ENCODE measurements at places on chromosomes 16 and 17.

DNA sequence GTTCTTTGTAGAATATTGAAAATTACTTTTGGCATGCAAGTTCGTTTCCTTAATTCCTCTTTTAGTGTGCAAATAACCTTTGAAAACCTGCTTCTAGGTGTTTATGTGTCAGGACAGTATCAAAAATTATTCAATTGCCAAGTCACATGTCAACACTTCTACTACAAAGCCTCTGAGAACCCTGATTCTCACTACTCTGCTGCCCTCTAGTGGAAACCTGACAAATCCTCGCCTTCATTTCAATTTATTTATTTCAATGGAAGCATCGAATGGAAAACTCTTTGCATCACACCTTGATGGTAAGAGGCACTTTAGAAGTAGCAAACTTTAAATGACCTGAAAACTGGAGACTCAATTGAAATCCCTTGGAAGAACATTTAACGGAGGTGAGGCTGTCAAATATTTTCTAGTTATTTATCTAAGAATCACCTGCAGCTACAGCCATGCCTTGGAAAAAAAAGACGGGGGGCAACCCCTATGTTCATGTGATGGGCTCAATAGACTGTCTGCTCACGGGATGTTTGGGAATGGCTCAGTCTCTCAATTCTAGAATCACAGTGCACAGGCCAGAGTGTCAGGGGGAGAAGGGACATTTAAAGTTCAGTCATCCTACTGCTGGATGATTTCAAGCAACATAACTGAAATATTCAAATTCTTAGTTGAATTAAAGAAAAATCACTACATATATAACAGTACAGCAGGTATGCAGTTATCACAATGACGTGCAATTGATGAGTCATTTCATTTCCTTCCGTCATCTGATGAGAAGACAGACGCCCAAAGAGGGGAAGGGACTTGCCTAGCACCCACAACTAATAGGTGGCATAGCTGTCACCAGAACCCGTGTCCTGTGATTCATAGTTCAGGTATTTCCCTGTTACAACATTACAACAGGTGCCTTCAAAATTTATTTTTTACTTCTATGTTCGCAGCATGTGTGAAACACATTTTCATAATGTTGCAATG is 563.9 kb downstream of the TOX3 start:
- no peak for DNase-seq

GRCh38 chr16:82699711-82700495 is 73.1 kb downstream of the CDH13 start:
- no peak for DNase-seq

- no peak for DNase-seq
Measured at GRCh38 chr16:11315510-11315909, 29.7 kb upstream of the RMI2 start.

DNA sequence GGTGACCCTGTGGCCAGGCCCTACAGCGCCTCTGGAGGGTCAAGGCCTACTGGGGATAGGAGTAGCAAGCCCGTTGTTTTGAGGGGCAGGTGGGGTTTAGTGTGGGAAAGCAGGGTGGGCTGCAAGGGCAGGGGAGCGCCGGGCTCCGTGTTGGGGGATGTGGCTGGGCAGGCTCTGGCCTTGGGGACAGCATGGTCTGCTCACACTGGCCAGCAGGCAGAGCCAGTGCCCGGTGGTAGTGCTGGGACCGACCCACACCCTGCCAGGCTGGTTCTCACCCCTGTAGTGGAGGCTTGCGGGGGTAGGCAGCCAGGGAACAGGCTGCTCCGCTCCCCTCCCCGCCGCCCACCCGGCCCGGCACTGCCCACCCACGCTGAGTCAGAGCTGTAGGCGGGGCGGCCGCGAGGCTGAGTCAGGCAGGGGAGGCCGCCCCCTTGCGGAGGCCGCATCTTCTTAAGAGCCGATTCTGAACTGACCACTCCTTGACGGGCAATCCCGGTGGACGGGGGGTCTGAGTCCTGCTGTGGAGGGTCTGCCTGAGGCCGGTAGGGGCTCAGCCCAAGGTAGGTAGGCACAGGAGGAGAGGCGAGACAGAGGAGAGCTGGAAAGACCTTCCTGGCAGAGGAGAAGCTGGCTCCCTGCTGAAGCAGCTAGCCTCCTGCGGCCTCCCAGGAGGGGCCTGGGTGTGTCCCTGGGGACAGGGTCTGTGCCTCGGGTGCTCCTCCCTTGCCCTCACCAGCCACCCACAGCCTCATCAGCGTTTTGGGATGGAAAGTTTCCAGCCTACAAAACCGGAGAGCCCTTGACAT is 62.4 kb downstream of the BAIAP2 start:
- DNase-seq: no peak

DNA sequence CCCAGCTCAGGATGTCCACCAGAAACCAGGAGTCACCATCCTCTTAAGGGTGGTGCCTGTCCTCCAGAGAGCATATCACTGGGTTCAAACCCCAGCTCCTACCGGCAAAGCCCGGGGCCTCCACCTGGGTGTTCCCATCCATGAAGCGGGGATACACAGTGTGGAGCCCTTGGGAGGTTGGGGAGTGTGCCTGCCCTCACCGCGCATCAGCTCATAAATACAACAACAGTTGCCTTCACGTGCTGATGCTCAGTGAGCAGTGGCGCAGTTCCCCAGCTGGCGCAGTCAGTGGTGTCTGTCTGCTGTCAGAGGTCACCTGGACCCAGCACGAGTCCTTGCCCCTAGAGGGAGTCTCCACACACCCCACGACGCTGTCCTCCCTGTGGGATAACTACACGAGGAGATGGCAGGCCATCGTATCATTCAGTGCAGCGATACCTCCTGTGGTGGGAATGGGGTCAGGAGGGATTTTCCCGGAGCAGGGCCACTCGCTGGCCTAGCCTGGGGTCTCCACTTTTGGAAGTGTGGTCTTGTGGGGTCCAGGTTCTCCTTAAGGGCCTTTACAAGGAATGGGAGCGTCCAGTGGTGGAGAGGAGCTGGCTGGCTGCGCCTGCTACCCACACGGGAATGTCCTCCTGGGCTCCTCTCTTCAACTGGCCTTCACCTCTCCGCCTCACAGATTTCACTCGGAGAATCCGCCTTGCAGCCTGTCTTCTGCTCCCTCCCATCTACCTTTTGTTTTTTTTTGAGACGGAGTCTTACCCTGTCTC is 2.3 kb upstream of the ELOB start:
- no peak for DNase-seq

GRCh38 chr17:77466140-77466539 is 325.4 kb downstream of the SEC14L1 start:
- no peak for DNase-seq

DNA sequence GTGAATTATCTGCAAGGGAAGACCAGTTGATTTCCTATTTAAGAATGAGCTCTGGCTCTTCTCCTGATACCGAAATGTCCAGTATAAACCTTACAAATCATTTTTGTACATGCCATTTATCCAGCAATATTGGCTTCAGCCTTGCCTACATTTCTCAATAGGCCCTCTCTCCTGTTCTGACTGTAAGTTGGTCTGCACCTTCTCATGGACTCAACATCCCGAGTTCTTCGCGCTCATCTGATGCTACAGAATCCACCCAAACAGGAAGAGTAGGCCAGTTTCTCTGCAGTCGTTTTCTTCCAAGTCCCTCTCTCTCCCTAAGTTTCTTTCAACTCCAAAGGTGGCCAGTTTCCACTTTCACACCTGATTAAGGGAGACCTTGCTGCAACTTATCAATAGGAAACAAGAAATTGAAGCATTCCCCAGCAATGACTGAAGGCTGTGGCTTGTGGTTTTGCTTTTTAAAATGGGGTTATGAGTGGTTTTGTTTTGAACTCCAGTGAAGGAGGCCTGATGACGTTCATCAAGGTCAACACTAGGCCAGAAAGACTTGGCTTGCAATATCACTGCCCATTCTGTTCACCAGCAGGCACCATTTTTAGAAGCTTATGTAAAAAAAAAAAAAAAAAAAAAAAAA is 383.0 kb downstream of the MAF start:
- no peak for DNase-seq

DNA sequence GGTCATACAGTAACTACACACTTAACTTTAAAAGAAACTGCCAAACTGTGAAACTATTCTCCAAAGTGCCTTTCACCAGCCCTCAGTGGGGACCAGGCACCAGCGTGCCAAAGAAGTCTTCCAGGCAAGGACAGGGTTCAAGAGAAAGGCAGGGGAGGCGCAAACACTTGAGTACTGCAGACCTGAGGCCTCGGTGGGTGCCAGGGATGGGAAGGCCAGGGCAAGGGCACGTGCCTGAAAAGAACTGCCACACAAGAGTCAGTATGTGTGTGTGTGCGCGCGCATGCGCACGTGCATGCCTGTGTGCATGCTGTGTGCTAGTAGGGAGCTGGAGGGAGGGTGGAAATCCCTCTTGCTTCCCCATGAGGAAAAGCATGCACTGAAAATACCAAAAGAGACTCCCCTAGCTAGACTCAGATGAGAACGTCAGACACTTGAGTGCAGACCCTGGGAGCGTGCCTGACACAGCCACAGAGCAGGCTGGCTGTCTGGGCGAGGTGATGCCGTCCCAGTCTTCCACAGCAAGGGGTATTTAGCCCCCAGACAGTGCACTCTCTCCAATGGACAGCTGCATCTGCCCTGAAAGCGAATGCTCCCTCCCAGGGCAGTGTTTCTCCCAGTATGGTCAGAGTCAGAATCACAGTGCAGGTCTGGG is 40.1 kb upstream of the GSG1L start:
- DNase-seq: no peak

- DNase-seq: no peak
Measured at GRCh38 chr16:66020642-66021041, 345.8 kb upstream of the CDH5 start.

DNA sequence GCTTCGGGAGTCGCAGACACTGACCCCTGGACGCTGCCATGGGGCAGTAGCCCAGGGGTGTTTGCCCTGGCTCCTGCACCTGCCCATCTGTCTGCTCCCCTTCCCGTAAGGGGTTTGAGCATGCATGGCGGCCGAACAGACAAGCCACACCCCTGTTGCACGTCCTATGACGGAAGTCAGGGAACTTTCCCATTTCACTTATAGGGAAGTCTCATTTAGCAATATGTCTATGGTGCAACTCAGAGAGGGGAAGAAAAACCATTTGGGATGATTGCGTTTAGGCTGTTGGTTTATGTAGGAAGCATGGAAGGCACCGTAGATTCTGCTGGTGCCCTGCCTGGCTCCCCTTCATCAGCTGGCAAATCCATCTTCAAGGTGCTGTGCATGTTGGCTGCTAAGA is 112.5 kb downstream of the HAPSTR1 start:
- no peak for DNase-seq

GRCh38 chr17:4845118-4845517 is 12.0 kb downstream of the MINK1 start:
- no peak for DNase-seq

Data from activated naive CD8-positive, alpha-beta T cell treated with anti-CD3 and anti-CD28 coated beads, Interleukin-2, amount 50 U/mL, for 16 hours (primary cell).